Stimulated activated CD8-positive, alpha-beta memory T cell treated with anti-CD3 and anti-CD28 coated beads, Interleukin-4, amount 100 ng/mL, for 1 hour (primary cell): ENCODE measurements at places on chromosomes 1 and 21.

- DNase-seq = no peak
Observed at GRCh38 chr1:154857022-154857421, 13.1 kb downstream of the KCNN3 start.

- DNase-seq = no peak
Observed at GRCh38 chr1:152884966-152885624, 7.0 kb downstream of the SMCP start.

DNA sequence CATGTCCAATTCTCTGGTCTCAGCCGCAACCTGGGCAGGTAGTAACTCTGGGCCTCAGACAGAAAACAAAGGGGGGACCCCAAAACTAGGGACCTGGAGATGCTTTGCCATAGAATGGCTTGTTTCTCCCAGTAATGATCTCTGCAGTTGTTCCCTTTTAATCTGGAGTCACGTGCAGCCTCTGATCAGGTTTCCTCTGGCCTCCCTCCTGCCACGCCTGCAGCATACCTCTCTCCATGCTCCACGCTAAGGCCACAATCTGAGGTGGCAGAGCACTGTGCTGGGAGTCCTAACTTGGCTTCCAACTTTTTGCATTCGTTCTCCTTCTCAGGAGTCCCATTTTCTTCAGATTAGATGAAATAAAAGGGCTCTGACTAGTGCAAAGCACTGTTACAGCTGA is 1.9 kb downstream of the PABPC4 start:
- no peak for DNase-seq

DNA sequence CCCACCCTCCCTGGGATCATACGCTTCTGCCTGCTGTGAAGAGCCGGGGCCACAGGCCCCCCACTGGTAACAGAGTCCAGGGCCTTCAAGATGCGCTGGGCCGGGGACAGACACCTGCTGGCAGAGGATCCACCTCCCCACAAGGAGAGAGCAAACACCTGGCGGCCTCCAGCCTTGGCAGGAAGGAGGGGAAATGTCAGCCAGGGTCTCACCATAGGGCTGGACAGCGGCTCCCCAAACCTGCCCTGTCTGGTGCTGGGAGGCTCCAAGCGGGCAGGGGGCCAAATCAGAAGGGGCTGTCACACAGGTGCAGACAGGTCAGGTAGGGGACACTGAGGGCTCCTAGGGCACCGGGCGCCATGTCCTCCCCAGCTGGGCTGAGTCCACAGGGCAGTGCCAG is 58.9 kb downstream of the KCNAB2 start:
- DNase-seq = no peak

DNA sequence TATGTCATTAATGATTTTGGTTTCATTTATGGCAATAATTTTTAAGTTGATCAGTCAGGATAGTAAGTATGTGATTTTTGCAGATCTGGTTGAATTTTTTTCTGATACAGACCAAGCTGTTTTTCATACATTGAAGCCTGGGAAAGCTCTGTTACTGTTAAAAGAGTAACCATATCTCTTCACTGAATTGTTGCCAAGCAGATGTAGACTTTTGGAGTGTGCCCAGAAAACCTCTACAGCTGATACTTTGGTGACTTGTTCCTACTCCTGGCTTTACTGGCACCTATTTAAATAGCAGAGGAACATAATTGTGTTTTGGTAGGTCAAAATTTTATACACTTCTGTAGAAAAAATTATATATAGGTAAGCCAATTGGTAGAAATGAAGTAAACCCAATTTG is 49.4 kb downstream of the NFIA start:
- no peak for DNase-seq

- DNase-seq = no peak
Observed at GRCh38 chr1:66315671-66316070, 218.3 kb upstream of the SGIP1 start.

DNA sequence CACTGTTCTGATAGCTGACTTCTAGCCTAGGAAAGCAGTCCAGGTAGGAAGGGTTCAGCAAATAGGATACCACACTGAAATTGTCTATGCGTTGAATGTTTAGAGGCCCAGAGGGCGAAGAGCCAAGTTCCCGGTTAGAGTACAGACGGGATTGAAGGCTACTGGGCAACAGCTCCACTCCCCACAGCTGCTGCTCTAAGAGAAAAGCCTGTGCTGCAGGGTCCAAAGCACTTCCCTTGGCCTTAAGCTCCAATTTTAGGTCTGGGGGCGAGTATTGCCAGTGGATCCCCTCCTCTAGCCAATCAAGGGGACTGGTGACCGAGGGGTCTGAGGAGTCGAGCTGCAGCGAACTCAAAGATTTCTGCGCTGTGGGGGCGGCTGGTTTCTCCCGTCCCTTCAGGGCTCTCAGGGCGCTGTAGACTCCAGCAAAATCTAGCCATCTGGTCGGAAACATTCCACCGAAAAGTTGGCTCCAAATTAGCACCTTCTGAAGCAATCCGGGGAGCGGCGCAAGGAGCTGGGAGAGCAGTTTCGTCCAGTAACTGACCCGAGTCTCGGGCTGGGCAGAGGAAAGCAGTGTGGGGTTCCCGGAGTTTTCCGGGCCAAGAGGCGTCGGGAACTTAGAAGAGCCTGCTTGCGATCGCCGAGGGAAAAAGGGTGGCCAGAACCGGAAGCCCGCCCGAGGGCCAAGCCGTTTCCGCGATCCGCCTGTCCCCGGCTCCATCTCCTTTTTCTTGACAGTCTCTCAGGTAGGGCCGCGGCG is 748 bp downstream of the PPP1R15B start:
- DNase-seq = no peak

DNA sequence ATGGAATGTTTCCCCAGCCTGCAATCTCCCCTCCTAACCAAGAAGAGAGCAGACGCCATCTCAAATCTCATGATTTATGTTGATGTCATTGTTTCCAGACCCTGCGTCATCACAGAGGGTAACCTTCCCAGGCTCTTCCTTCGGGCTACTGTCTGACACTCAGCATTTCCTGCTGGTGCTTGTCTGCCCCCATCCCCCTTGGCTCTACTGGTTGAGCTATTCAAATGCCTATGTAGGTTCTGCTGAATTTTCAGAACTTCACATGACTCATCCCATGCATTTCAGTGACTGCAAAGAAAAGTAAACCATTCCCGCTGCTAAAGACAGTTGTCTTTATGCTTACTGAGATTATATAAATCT is 24.8 kb upstream of the ITPKB start:
- DNase-seq = no peak

- DNase-seq = no peak
Observed at GRCh38 chr1:80375662-80376061, 1369.1 kb upstream of the ADGRL4 start.

DNA sequence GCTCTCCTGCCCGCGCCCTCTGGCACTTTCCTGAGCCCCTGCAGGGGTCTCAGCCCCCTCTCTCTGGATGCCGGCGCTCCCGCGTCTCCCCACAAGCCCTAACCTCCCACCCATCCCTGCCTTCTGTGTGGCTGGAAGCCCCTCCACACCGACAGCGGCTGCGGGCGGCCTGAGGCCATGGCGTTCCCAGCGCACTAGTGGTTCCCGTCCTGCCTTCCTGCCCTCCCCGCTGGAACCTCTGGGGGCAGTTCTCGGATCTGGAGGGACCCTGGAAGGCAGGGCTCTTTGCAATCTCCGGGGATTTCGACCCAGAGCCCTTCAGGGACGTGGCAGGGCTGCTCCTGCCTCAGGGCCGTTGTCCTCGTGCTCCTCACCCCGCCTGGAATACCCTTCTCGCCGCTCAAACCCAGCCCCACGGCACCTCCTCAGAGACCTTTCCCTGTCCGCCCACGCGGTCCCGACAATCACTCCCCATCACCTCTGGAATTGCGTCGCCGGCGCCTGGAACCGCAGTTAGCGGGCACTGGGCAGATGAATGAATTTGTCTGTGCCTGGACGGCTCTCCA is 493 bp upstream of the ESPN start:
- DNase-seq = no peak

GRCh38 chr1:201376464-201377374 is 761 bp downstream of the TNNT2 start:
- no peak for DNase-seq

DNA sequence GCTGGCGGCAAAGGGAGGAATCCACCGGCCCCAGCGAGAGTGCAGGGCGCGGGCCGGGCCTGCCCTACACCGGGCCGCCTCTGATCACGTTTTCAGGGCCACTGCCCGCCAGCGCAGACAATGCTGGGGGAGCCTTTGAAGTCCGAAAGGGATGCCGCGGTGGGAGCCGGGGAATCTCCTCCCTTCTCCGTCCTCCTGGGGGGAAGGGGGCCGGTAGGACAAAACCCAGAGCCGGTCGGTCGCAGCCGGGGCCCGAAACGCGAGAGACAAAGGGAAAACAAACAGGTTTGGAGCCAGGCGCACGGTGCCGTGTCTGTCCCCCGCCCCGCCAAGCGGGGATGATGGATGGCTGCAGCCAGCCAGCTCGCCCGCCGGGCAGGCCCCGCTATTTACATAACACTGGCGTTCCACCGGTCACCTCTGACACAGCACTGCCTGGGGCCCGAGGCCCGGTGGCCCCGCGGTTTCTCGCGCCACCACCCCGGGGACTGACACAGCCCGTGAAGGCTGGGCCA is 92.0 kb downstream of the CASZ1 start:
- no peak for DNase-seq

GRCh38 chr1:7558921-7559869 is 211.9 kb upstream of the VAMP3 start:
- DNase-seq = no peak

DNA sequence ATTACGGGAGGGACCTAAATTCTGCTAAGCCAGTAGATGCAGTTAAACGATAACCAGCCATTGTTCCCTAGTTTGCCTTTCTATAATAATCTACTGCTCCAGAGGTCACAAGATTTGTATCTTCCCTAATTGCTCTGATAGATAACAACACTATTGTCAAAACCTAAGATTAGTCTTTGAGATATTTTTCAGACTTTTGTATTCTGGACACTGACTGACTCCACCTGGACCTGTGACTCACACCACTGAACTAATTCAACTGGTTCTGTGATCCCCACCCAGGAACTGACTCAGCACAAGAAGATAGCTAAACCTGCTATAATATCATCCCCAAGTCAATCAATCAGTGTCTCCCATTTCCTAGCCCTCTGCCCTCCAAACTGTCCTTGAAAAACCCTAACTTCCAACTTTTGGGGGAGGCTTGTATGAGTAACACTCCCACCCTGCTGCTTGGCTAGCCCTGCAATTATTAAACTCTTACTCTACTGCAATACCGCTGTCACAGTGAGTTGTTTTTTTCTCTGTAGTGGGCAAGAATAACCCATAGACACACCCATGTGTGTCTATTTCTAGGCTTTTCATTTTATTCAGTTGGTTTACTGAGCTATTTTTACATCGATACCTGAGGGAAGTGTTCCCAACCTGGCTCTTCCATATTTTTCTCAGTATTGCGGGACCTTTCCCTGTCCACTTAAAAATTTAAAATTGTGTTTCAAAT is 11.2 kb downstream of the KIFAP3 start:
- no peak for DNase-seq

DNA sequence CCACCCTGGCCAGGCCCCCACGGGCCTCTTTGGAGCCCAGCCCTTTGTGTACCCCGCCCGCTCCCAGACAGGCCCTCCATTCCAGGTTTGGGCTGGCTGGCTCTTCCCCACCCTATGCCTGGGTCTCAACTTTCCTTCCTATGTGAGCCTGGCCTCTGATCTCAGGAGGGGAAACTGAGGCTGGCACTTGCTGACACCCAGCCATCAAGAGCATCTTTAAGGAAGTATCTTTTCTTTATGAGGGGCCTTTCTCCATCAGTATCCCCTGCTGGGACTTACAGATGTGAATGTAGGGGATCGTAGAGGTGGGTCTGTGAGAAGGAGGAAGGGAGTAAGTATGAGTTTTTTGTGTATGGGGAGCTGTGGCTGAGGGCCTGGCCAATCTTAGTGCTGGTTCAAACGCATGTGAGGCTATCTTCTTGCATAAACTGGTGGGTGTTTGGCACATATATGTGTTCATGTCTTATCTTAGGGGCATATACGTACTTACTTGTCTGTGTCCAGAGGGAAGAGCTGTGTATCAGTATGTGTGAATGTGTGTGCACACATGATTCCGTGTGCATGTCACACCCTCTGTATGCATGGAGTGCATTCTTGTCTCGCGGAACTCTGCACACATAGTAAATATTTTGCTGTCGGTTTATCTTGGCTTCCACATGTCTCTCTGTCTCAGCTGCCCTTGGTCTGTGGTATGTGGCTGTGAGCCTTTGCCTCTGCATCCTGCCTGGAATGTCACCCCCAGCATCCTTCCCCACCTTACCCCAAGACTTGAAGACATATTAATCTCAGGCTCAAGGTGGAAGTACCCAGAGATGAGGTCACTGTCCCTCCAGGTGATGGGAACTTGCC is 5.4 kb downstream of the NECTIN4 start:
- no peak for DNase-seq

DNA sequence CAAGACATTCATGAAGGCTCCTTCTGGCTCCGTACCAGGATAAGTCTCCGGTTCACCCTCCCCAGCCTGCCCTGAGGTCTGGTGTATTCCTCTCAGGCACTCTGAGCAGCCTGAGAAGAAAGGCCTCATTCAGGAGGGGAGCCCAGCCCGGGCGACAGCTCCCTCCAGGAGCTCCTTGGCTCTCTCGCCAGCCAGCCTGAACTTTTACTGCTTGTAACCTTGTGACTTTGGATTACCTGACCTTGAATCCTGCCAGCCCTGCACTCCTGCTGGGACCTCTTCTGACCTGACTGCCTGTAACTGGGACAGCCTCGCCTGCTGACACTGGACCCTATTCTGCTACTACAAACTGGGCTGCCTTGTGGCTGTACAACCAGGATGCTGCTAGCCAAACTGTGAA is 65.8 kb downstream of the CD34 start:
- DNase-seq = no peak

DNA sequence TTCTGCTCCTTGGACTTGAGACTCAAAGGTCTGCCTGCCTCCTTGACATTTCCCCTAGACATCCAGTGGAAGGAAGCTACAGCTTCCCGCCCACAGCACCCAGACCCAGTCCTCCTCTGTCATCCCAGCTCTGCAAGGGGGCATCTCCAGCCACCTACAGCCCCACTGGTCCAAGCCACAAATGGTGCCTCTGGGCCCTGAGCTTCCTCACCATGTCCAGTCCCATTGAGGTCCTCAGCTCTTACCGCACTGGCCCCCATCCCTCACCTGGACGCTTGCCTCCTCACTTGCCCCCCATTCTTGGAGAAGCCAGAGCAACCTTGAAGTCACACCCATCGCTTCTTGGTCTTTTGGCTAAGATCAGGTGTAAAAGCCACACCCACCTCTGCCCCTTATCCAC is 13.2 kb downstream of the PODN start:
- no peak for DNase-seq

GRCh38 chr1:219066098-219066497 is 107.6 kb upstream of the LYPLAL1 start:
- no peak for DNase-seq

DNA sequence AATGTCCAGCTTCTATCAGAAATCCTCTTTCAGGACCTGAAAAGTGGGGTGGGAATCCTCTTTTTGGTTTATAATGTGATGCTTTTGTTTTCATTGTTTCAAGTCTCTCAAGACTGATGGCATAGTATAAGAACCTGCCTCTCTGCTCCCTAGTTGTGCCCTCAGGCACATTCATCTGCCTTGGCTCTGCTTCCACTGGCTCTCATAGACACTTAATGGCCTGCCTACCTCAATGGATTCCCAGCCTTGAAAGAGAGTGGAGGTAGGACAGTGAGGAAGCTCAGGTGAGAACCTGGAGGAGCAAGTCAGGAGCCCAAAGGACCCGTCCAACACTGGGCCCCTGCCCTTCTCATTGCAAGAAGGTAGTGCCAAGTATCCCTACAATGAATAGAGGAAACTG is 4.8 kb downstream of the TTLL7 start:
- no peak for DNase-seq
